Hair follicle dermal papilla cell (primary cell): ENCODE measurements at places on chromosomes 5 and 9. TPM values are rescaled to one million over a fixed set of nuclear protein-coding genes. Genes with fewer than 3 reads are reported as not detected.

Gene ASTN2
- total RNA-seq, result 5.2 and 6.3 TPM in 2 replicates

Gene ADAM19
- 28.7 and 32.3 TPM in 2 replicates for total RNA-seq

Gene TMEM215
- not detected in 2 replicates for total RNA-seq

Gene INSL6
- not detected in 2 replicates for total RNA-seq

Gene SCGB3A2
- total RNA-seq, result not detected in 2 replicates

Gene SIT1
- total RNA-seq, result not detected in 2 replicates

Gene C5orf52
- not detected in 2 replicates for total RNA-seq

Gene IFNA21
- total RNA-seq, result not detected in 2 replicates

Gene CSF2
- total RNA-seq, result not detected in 2 replicates

Gene ADRA1B
- total RNA-seq, result 0.49 TPM in 2 replicates

Gene MYMK
- not detected in 2 replicates for total RNA-seq

Gene PKD2L2
- total RNA-seq, result not detected in 2 replicates

Gene MAMDC2
- total RNA-seq, result 9.9 and 27.4 TPM in 2 replicates

Gene PCSK1
- total RNA-seq, result 0.16 and 0.36 TPM in 2 replicates

Gene RNF208
- 0.16 and 0.85 TPM in 2 replicates for total RNA-seq

Gene IL9
- total RNA-seq, result not detected in 2 replicates

Gene UBE2R2
- 20.4 and 21.6 TPM in 2 replicates for total RNA-seq

Gene HMCN2
- 0.16 and 0.61 TPM in 2 replicates for total RNA-seq

Gene TMEM252
- not detected in 2 replicates for total RNA-seq

Gene LRRC19
- total RNA-seq, result not detected in 2 replicates

Gene GFPT2
- total RNA-seq, result 23.9 and 25.3 TPM in 2 replicates

Gene PCDHB16
- 0.81 and 1.8 TPM in 2 replicates for total RNA-seq

Gene PDGFRB
- total RNA-seq, result 497 and 543 TPM in 2 replicates

Gene MEGF10
- 6.8 and 14.4 TPM in 2 replicates for total RNA-seq

Gene LURAP1L
- 8.0 and 8.1 TPM in 2 replicates for total RNA-seq

Gene APBA1
- 11.5 and 14.8 TPM in 2 replicates for total RNA-seq

Gene EFNA5
- total RNA-seq, result 10.3 and 11.7 TPM in 2 replicates

Gene MARCHF3
- 1.5 and 2.7 TPM in 2 replicates for total RNA-seq

Gene SHISAL2B
- total RNA-seq, result not detected in 2 replicates

Gene SLC34A1
- not detected in 2 replicates for total RNA-seq

Gene AQP3
- 0.24 and 0.32 TPM in 2 replicates for total RNA-seq

Gene NOXA1
- total RNA-seq, result 0.49 and 0.65 TPM in 2 replicates

Gene ANKRD18B
- not detected in 2 replicates for total RNA-seq

Gene PTPN3
- 0.61 and 0.97 TPM in 2 replicates for total RNA-seq

Gene IRX2
- total RNA-seq, result 28.6 and 29.6 TPM in 2 replicates

Gene FAT2
- total RNA-seq, result 6.6 and 21.9 TPM in 2 replicates

Gene C9orf153
- 0.16 and 0.24 TPM in 2 replicates for total RNA-seq
